ENCODE measurements at places on chromosomes 2 and 18.
A peak's percentile ranks its signal among the peaks of the same experiment; 100 is the strongest.

DNA sequence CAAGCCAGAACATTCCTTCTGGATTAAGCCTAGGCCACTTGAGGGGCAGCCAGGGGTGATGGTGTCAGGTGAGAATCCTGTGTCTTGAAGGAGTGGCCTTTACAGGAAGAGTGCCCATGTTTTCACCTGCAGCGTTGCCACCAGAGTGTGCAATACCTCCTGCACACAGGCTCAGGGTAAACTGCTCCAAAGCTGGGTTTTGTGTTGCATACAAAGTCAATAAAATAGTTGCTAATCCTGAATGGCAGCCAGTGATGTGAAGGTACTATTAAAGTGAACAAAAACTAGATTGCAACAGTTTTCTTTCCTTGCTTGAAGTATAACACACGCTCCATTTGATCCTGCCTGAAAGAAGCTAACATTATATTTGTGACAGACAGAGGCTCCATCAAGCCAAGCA lies 64.4 kb upstream of the NRP2 start:
- no peak for DNase-seq

- DNase-seq = no peak
Measured at GRCh38 chr2:37852585-37853014, 72.5 kb upstream of the RMDN2 start.

GRCh38 chr2:44392338-44392943 lies 30.7 kb downstream of the CAMKMT start:
- peak; percentile 58 for DNase-seq

GRCh38 chr2:214322662-214323061 lies 88.2 kb upstream of the VWC2L start:
- DNase-seq = no peak

DNA sequence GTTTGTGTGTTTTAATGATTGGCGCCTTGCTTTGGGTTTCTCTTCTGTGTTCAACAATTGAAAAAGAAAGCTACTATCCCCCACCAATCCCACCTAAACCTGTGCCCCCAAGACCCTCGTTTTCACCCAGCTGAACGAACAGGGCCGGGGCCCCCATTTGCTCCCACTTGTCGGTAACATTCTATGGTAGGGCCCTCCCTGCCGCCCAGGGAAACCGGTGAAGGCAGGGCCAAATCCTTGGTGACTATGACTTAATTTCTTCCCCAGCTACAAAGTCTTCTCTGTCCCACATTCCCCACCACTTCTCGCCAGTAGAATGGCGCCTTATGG lies 598 bp upstream of the SNRNP200 start:
- peak; percentile 29 for DNase-seq

DNA sequence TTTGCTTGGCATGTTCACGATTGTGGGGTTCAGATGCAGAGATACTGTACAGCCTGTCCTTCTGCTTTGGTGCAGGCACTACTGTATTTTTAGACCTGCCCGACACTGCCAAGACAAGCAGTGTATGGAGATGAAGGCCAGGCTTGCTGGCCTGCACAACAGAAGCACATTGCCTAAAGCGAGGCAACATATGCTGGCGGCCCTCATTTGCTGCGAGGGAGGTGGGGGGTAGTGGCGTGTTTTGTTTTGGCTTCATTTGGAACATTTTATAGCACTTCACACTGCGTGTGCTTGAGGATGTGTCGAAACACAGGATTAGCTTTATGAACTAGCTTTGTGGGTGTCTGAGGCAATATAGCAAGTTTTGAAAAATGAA lies 27.0 kb downstream of the TMEM182 start:
- no peak for DNase-seq

GRCh38 chr2:225164401-225165050 lies 122.3 kb upstream of the DOCK10 start:
- DNase-seq = no peak

- no peak for DNase-seq
Measured at GRCh38 chr2:13113002-13113401, 396.3 kb downstream of the TRIB2 start.

GRCh38 chr2:20179755-20180594 lies 45.0 kb downstream of the SDC1 start:
- no peak for DNase-seq

DNA sequence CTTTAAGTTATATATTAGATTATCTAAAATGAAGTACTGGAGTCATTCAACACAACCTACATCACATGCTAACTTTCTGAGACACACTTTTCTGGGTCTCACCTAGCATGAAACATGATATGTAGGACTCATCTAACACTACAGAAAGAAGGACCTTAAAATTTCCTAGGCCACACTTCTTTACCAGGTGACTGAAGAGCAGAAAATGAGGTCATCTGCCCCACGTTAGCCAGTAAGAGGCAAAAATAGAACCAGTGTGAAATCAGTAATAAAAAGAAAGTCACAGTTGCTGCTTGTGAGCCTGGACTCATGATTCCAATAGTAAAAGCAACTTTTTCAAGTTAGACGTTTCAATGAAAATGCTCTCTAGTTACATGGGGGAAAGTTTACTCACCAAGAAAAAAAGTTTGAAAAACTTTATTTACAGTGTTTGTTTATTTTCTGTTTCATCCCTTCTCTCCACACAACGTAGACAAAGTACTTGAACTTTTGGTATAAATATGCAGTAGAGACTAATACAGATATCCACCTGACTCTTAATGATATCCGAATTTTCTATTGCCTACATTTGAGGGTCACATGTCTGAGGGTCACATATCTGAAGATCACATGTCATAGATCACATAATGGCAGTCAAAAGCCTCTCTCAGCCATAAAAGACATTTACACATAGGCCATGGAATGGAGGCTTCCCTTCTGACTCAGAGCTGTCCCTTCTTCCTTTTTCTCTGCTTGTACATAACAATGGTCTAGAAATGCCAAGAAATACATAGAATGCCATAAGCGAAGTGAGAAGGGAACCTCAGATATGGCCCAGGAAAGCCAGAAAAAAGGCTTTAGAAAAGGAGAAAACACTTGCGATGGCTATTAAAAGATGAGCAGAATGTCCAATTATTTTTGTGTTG lies 362.9 kb downstream of the ZEB2 start:
- DNase-seq = no peak

- no peak for DNase-seq
Measured at GRCh38 chr18:63329431-63330145, 10.0 kb upstream of the BCL2 start.

DNA sequence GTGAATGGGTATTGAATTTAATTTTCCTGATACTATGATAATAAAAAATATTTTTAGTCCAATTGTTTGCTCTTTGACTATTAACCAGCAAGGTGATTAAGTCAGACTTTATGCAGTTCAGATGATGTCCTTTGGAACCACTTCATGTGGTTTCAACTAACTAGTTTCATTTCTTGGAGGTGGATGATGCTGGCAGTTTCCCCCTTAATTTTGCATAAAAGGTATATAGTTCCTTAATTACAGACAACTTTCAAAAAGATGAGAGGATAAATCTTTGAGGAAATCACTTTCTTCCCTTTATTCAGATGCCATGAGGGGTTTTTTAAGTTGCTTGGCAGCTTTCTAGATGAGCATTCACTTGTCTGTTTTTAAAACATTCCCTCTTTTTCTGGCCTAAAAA lies 223.1 kb downstream of the PHLPP1 start:
- DNase-seq = no peak

GRCh38 chr2:98895221-98895620 lies 40.8 kb downstream of the CRACDL start:
- no peak for DNase-seq

DNA sequence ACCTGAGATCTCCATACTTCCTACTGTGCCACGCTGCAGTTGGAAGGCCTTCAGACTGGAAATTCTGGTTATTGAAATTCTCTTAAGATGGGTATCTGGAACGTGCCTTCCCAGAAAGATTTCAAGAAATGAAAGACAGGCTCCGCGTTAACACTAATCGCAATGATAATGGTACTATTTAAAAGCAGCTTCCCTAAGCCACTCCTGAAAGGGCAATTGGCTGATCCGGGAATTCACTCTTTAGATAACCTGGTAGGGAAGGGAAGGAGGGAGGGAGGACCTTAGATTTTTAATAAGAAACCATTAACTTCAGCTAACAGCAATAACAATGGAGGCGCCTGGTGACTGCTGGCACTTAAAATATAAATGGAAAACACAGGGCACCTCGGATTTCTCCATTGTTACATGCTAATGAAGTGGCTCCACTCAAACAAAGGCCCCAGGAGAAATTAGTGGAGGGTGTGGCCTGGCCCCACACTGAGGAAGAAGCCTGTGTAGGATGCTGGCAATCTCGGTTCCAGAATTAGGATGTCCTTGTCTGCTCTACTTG lies 22.5 kb upstream of the MTA3 start:
- no peak for DNase-seq

- DNase-seq = no peak
Measured at GRCh38 chr18:74892066-74892627, 294.5 kb downstream of the ZNF407 start.

DNA sequence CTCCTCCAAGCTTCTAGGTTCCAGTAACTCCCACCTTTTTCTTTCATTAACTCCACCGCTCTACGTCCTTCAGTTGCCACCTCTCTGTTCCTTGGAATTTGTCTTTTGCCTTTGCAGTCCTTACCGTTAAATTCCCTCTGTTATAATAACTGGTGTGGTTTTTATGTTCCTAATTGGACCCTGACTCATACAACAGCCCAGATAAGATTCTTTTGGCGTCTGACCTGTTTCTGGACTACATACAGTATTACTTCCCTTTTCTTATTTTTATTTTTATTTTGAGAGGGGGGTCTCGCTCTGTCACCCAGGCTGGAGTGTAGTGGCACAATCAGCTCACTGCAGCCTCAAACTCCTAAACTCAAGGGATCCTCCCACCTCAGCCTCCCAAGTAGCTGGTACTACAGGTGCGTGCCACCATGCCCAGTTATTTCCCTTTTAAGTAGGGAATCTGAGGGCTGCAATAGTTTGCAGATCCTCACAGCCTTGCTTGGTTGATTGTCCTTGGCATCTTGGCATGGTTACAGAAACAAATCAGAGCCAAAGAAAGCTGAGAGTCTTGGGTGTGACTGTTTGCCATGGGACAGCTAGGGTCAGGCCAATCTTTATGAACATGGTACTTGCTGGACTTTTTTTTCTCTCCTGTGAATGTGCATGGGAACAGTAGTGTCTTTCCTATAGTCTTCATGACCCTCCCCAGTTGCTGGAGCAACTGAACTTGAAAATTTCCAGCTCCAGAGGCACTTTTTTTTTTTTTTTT lies 22.0 kb downstream of the TCF23 start:
- DNase-seq = no peak

GRCh38 chr2:175847128-175847527 lies 154.9 kb downstream of the LNPK start:
- DNase-seq = no peak

GRCh38 chr2:200089756-200090109 lies 134.4 kb downstream of the MAIP1 start:
- DNase-seq = no peak

DNA sequence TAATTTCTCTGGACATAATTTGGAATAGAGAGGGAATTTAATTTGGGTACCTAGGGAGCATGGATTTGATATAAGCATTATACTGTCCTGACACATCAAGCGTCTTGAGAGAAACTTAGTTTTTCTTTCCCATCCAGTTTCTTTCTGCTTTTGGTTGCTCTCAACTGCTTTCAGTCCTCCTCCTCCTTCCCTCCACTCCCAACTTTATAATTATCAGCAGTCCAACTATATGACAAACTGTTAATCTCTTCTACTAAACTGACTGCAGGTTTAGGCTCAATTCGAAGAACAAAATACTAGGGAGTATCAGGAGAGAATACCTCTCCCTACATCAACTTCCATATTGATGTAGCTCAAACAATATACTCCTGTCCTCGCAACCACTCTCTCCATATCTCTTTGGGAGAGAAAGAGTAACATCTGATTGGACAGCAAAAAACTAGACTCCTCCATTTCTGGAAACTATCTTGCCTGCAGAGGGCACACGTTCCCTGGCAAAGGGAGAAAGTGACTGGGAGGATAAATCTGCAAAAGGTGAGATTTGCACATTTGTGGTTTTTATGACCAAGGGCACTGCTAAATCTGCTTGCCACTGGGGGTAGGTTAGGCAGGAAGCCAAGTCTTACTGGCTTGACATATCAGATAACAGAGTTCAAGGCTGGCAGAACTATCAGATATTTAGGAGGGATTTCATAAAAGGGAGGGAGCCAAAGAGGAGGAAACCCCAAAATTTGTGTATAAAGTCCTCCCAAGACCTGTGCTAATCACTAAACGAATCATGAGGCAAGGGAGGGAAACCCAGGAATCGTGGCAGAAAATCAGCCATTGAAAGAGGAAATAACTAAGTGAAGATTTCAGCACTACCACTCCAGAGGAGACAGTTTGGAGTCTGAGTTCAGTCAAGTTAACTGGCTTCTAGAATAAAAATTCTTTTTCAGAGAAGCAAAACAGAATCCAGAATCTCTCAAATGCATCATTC lies 40.0 kb downstream of the ICA1L start:
- peak; percentile 38 for DNase-seq

GRCh38 chr2:8115966-8116365 lies 565.9 kb upstream of the ID2 start:
- DNase-seq = no peak

DNA sequence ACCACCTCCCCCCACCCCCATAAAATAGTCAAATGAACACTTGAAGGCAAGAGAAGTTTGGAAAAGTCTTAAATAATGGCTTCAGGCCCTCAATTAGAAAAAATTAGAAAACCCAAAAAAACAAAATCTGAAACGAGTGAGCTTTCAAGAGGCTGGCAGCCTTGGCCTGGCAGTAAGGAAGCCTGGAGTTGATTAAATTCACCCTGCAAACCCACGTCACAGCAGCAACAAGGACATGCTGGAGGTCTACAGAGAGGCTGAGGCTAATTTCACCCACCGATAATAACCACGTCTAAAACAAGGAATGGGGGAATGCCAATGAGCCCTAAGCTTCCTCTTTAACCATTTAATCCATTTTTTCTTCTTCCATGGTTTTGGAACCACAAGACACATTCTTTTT lies 122.7 kb upstream of the SMAD7 start:
- DNase-seq = no peak

DNA sequence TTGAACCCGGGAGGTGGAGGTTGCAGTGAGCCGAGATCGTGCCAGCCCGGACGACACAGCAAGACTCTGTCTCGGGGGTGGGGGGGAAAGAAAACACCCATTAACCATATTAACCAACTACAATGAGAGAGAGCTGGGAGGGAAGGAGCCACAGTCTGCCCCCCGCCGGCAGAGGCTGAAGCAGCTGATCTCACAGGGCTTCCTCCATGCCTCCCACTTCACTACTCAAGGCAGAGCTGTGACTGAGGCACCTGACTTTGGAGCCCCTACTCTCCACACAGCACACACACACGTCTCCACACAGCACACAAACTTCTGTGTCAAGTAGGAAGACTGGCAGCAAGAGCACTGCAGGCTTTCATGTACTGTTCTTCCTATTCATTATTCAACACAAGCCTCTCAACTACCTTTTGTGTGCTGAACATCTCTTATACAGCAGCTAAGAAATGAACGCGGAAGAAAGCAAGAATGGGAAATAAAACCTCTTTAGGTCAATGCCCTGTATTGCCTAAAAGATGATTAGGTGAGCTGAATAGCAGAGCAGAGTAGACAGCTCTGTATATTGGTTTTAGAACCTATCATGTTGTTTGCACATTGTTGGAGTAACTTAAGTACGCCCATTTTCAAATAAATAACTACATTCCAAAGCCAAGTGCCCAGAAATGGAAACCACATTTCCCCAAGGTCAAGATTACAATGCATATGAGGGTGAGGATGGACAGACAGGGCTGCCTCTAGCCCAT lies 26.2 kb downstream of the PDIA6 start:
- DNase-seq = no peak
